ENCODE measurements at places on chromosomes 16 and 17. TPM values are rescaled to one million over a fixed set of nuclear protein-coding genes. Genes with fewer than 3 reads are reported as not detected.

The CCDC43 gene
- polyA plus RNA-seq: 59.6 TPM

The SLC38A8 gene
- 0.21 TPM for polyA plus RNA-seq

The MYH2 gene
- 306 TPM for polyA plus RNA-seq

The CDT1 gene
- 0.13 TPM for polyA plus RNA-seq

The DNAH9 gene
- 0.05 TPM for polyA plus RNA-seq

The KRT9 gene
- not detected for polyA plus RNA-seq

The GJC1 gene
- polyA plus RNA-seq: 2.5 TPM

The ITGAL gene
- polyA plus RNA-seq: 0.21 TPM

The CCL17 gene
- 0.20 TPM for polyA plus RNA-seq

The KRTAP1-1 gene
- not detected for polyA plus RNA-seq

The GUCY2D gene
- polyA plus RNA-seq: not detected

The TGFB1I1 gene
- 7.0 TPM for polyA plus RNA-seq

All from psoas muscle (tissue), 8 donors.